Urinary bladder (tissue), 4 donors: ENCODE measurements at places on chromosomes 13 and 19. TPM values are rescaled to one million over a fixed set of nuclear protein-coding genes. Genes with fewer than 3 reads are reported as not detected.

PRR19 gene
- 1.0 TPM for polyA plus RNA-seq

COL4A1 gene
- 334 TPM for polyA plus RNA-seq

EDNRB gene
- polyA plus RNA-seq: 28.2 TPM

ZNF256 gene
- polyA plus RNA-seq: 5.9 TPM

ZBTB32 gene
- 0.09 TPM for polyA plus RNA-seq

SBSN gene
- 0.15 TPM for polyA plus RNA-seq

NBEA gene
- polyA plus RNA-seq: 16.9 TPM

ATXN8OS gene
- polyA plus RNA-seq: not detected

KCNJ14 gene
- polyA plus RNA-seq: 0.33 TPM

C1QTNF9B gene
- polyA plus RNA-seq: 0.49 TPM

FGF14 gene
- polyA plus RNA-seq: 0.20 TPM

KLK2 gene
- polyA plus RNA-seq: not detected

DNA sequence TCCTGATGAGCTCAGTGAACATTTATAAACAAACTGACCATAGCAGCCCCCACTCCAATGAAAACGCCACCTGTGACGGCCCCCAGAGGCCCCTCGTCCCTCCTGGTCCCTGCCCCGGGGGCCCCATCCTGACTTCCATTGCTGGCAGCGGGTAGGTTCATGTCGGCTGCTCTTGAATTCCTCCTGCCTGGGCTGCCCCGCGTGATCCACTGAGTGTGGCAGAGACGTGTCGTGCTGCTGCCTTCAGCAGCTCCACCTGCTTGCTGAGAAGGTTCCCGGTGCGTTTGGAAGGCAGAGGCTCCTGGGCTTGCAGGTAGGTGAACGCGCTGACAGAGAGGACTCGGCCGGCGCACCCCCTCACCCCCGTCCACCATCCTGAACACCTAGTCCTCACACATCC lies 11.6 kb downstream of the C2CD4C start:
- DNase-seq: no peak

DNA sequence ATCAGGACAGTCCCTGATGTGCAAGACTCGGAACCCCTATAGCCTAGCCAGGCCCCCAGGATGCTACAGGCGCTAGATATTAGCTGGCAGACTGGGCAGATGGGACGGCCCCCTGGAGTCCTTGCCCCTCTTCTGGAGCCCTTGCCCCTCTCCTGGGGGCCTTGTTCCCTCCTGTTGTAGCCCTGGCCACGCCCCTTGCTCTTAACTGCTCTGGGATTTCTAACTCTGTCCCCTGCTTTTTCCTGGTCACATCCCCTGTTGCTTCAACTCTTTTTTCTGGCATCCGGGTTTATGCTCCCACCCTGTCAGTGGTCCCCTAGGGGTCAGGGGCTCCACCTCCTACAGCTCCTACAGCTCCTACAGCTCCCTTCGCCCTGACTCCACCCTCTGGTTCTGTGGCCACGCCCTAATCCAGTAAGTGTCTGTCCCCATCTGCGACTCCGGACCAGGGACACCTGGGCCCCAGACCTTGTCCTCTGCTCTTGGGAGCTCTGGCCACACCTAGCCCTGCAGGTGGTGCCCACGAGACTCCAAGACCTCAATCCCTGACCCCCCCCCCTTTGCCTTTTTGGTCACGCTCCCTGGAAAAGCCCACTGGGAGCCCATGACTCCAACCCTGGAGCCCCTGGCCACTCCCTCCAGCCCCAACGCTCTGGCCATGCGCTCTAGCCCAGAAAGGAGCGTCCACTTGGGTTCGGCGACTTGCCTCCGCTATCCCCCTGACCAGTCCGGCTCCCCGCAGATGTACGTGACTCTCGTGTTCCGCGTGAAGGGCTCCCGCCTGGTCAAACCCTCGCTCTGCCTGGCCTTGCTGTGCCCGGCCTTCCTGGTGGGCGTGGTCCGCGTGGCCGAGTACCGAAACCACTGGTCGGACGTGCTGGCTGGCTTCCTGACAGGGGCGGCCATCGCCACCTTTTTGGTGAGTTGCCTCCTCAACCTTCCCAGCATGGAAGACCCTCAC lies 6.8 kb downstream of the PLPPR2 start:
- no peak for DNase-seq

DNA sequence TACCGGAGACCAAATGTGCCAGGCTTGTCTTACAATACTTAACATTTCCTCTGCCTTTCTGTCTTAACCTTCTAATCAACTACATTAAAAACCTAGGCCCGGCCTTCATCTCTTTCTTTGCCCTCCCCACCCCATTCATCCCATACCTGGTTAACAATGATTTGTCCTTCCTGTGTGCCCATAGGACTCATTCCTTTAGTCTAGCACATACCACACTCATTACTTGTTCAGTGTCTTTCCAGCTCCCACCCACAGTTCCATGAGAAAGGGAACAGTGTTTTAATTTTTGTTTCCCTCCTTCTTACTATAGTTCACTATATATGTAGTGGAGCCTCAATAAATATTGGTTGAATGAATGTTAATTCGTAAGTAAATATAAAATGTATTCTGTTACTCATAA lies 2.4 kb downstream of the CLN5 start:
- DNase-seq: no peak

- no peak for DNase-seq
Observed at GRCh38 chr19:51179256-51179655, 37.2 kb downstream of the SIGLEC7 start.

DNA sequence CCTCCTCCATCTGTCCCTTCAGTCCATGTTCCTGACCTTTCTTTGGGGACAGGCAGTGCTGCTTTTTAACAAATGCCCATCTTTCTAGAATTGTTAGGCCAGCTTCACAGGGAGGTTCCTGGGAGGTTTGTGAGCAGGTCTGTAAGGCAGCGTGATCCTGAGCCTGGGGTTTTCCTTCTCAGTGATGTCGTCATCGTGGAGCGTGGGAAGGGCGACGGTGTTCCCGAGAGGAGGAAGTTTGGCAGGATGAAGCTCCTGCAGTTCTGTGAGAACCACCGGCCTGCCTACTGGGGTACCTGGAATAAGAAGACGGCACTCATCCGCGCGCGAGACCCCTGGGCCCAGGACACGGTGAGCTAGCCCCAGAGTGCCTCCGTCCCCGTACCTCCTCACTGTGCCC lies 26.8 kb downstream of the CHAF1A start:
- DNase-seq: no peak

DNA sequence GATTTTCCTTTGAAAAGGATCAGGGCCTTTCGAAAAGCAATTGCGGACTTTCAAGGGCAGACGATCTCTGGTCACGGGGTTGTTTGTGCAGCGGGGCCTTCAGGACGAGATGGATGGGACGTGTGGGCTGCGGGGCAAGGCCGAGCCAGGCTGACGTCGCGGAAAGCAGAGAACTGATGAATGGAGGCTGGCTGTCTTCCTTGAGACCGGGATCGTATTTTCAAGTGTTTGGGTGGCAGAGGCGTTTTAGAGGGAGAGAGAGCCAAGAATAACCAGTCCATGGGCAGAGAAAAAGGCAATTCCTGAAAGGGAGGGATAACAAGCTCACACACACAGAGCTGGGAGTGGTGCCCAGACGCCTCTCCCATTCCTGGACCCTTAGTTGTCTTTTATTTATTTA lies 138.9 kb upstream of the USP29 start:
- DNase-seq: no peak

GRCh38 chr13:77548095-77548494 lies 12.6 kb downstream of the SCEL start:
- DNase-seq: no peak

GRCh38 chr19:15231271-15231670 lies 977 bp downstream of the EPHX3 start:
- DNase-seq: no peak

GRCh38 chr13:47556703-47557102 lies 444.4 kb downstream of the SUCLA2 start:
- DNase-seq: no peak

- no peak for DNase-seq
Observed at GRCh38 chr13:44801990-44802389, 187.3 kb downstream of the NUFIP1 start.

GRCh38 chr19:44757735-44758505 lies 9.4 kb downstream of the BCL3 start:
- no peak for DNase-seq

GRCh38 chr13:111610081-111610480 lies 289.6 kb downstream of the TEX29 start:
- DNase-seq: no peak
